ENCODE measurements at places on chromosomes 5 and 9. TPM values are rescaled to one million over a fixed set of nuclear protein-coding genes. Genes with fewer than 3 reads are reported as not detected.

GRCh38 chr5:54956922-54957321 is 28.5 kb downstream of the ESM1 start:
- no peak overlapping the region for H3K27ac ChIP-seq
- DNase-seq, result no peak

DNA sequence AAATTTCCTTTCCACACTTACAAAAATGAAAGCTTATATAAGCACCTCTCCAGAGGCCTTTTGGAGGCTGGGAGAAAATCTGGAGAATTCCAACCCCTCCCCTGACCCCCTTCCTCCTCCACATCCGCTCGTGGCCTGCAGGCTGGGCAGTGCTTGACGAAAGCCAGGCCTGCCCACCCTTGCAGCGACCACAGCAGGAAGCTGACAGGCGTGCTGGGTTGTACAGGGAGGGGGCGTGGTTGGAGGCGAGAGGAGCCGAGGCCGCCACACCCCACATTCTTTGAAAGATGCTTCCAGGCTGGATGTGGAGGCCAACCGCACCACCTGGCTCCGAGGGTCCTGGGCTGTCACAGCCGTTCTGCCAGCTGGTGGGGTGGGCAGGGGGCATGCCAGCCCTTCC is 47.8 kb upstream of the IER5L start:
- no peaks in the 10 kb centered on the region for H3K36me3 ChIP-seq
- no peak overlapping the region for H3K27ac ChIP-seq
- no peak overlapping the region for H3K4me3 ChIP-seq
- peaks cover 23% of the 10 kb centered on the region for H3K4me1 ChIP-seq
- DNase-seq, result peak; percentile 29

- no peaks in the 10 kb centered on the region for H3K4me1 ChIP-seq
- no peak overlapping the region for H3K4me3 ChIP-seq
- H3K27ac ChIP-seq, result no peak overlapping the region
- DNase-seq, result no peak
- no peaks in the 10 kb centered on the region for H3K36me3 ChIP-seq
Measured at GRCh38 chr5:8094304-8094703, 225.4 kb downstream of the MTRR start.

GRCh38 chr5:96852759-96853158 is 23.5 kb upstream of the ERAP2 start:
- DNase-seq, result no peak
- no peak overlapping the region for H3K4me3 ChIP-seq

GRCh38 chr9:31486630-31487029 is 897.8 kb upstream of the ACO1 start:
- H3K36me3 ChIP-seq, result no peaks in the 10 kb centered on the region
- no peaks in the 10 kb centered on the region for H3K4me1 ChIP-seq
- H3K4me3 ChIP-seq, result no peak overlapping the region

DNA sequence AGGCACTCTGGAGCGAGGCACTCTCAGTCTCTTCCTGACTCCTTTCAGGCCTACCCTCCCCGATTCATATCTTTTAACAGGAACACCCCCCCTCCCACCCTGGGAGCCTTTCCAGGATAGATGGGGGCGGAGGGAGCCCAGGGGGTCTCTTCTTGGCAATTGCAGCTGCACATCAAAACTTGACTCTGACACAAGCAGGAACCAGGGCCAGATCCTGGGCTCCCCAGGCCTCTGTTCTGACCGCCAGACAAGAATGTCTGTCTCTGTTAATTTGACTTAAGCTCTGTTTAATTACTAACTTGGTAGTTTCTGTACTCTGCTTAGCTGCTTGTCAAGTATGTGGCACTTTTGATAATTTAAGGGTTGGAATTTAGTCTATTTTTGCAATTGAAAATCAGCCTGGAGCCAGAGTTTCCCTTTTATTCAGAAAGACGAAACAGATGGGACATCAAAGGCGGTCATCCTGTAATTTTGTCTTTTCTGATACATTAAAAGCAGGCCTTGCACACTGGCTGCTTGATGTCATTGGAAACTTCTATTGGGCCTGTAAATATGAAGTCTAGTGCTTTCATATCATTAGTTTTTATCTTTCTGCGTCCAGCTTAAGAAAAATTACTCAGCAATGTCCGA is 43.3 kb downstream of the ACTL7B start:
- no peaks in the 10 kb centered on the region for H3K36me3 ChIP-seq
- no peak for DNase-seq
- no peak overlapping the region for H3K4me3 ChIP-seq
- H3K4me1 ChIP-seq, result no peaks in the 10 kb centered on the region

Gene FRMPD1
- total RNA-seq, result not detected

Gene PTRH1
- total RNA-seq, result 9.3 TPM

Measured in CD4-positive, CD25-positive, alpha-beta regulatory T cell (primary cell).